Kidney capillary endothelial cell (primary cell): ENCODE measurements at places on chromosomes 2 and 18.

GRCh38 chr2:216023055-216023648 is 9.8 kb upstream of the MREG start:
- DNase-seq, result peak; percentile 52

DNA sequence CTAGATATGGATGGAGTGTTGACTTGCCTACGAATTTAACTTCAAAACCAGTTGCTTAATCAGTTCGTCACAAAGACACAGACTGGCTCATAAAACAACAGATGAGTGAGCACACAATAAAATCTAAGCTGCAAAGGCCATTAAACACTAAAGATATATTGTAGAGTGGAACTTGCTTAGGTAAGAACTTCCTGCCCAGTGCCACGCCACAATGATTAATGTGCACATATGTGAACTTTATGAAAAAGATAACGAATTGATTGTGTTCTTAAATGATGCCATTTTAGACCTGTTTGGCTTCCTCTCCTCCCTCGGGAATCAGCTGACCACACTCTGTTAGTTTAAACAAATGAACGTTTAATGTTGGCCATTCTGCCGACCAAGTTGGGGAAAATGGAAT is 2031.3 kb upstream of the CELF4 start:
- no peak for DNase-seq

DNA sequence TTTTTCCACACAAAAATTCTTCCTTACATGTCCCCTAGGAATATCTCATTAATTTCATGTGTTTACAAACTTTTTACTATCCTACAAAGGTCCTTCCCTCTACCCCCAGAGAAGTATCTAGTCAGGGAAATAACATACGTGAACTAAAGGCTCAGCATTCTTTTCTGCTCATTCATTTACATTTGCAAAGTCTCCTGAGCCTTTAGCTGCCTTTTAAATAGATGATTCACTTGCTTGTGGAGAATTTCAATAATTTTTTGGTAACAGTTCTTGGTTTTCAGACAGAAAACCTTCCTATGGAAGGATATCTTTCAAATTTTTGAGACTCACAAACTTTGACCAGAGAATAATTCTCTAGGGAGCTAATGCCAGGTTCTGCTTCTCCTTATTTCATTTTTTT is 81.5 kb upstream of the RMDN2 start:
- no peak for DNase-seq

DNA sequence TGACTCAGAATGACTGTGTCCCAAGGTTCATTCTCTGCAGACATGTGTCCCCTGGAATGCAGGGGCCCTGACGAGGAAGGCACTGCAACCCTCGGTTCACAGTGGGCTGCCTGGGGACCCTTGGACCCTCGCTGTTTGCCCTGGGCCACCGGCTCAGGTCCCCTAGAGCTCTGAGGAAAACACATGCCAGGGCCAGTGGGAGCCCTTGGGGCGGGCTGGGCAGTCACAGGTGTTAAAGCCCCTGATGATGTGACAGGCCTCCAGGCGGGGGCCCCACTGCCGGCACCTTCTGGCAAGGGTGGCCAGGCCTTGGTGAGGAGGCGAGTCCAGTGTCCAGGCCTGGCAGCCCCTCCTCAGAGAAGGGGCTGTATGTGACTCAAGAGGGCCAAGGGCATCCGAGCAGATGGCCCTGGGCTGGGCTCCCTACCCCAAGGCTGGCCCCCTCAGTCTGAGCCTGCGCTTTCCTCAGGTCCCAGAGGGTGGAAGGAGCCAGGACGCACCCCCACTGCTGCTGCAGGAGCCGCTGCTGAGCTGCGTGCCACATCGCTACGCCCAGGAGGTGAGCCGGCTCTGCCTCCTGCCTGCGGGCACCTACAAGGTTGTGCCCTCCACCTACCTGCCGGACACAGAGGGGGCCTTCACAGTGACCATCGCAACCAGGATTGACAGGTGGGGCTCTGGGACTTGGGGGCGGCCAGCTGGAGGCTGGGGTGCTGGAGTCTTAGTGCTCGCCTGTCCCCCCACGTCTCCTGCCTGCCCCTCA is 11.1 kb downstream of the CAPN10 start:
- DNase-seq, result no peak

DNA sequence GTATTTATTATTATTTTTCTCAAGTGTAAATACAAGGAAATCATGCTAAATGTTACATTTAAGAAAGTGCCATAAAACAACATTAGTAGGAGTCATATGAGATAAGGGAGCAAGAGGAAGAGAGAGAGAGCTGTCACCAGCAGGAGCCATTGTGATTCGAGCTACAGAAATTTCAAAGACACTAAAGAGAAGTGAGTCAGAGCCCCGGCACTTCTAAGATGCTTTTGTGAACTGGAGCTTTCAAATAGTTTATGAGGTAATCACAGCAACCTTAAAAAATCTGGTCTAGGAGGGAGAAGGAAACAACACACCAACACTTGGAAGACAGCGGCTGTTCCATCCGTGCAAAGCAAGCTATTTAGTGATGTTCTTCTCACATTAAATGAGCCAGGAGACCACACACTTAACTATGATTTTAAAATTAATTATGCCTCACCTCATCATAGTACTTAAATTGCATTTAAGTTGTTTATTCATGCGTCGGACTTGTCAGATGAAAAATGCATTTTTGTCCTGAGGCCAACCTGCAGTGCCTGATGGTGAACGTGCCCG is 382.7 kb upstream of the SALL3 start:
- DNase-seq, result peak; percentile 26

DNA sequence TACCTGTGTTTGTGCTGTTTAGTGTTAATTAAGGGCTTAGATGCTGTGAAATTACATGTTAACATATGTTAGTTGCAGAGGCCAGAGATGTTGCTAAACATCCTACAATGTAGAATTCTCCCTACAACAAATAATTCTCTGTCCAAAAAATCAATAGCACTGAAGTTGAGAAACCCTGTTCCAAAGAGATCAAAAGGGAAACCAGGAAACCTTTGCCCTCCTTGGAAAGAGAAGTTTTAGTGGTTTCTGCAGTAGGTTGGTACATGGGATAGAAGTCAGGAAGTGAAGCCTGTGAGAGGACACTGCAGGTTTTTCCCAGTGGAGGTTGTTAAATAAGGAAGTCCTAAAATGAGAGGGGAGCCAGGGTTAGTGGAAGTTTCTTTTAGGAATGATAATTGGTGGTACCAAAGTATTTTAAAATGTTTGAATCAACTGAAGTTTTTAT is 6.3 kb upstream of the RMDN2 start:
- no peak for DNase-seq

- no peak for DNase-seq
These were observed 51.2 kb upstream of the RTN4 start for GRCh38 chr2:55101466-55101865.

GRCh38 chr2:47636596-47637264 is 146.2 kb upstream of the MSH6 start:
- no peak for DNase-seq

DNA sequence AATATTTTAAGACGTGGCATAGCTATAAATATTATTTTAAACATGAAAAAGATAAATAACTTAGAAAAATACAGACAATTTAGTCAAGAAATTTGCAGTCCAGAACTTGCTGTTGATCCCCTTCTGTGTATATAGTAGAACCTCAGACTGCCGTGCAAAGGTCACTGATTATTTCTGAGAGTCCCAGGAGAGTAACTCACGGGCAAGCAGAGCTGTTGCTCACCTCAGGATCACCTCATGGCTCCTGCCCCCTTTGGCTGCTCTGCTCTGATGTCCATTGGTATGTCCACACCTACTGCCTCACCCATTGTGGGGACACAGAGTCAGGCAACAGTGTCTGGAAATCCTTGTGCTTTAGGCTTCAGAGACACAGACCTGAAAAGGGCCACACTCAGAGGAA is 392.9 kb upstream of the CELF4 start:
- DNase-seq, result no peak

- no peak for DNase-seq
These were observed 11.5 kb downstream of the DNMT3A start for GRCh38 chr2:25330273-25330672.

GRCh38 chr2:173716458-173717052 is 248.6 kb downstream of the SP3 start:
- DNase-seq, result no peak

DNA sequence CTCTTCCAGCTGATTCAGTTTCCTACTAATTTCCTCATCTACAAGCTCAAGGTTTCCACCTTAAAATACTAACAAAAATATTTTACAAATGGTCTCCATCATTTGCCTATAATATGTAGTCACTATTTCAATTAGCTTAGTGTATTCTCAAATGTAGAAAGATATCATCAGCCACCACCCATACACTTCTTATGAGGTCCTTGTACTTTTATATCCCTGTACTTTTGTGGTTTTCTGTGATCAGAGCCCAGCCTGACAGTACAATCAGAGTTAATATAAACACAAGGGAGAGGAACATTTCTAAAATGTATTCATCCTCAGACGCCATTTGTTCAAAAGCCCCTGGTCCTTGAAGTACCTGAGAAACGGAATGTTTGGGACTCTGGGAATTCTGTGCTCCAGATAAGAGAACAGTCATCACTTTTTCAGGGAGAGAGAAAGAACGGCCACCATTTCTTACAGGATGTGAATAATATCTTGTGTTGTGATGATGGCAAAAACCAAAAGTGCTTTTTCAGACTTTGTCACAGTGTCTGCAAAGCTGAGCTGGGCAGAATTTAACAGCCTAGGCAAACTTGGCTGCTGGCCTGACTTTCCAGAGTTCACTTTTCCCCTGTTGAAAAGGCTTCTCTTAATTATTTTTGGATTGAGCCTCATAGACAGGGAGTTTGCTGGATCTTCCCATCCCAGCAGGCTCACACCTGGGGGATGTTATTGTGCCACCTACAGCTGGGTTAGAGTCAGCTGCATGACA is 361.7 kb upstream of the ACVR2A start:
- no peak for DNase-seq

DNA sequence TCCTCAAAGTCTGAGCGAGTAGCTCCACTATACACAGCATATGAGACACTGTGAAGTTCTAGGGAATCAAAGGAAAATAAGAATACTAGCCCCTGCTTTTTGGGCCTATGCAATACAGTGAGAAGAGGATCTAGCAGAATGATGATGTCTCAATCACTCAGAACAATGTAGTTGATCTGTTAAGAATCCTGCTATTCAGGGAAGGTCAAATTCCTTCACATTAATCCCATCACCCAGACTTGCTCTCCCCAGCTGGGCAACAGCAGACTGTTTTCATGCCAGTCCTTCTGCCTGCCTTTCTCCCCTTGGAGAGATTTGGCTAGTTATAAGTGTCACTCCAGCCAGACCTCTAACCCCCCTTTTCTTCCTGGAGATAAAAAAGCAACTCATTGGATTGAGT is 230.0 kb upstream of the EPHA4 start:
- no peak for DNase-seq

DNA sequence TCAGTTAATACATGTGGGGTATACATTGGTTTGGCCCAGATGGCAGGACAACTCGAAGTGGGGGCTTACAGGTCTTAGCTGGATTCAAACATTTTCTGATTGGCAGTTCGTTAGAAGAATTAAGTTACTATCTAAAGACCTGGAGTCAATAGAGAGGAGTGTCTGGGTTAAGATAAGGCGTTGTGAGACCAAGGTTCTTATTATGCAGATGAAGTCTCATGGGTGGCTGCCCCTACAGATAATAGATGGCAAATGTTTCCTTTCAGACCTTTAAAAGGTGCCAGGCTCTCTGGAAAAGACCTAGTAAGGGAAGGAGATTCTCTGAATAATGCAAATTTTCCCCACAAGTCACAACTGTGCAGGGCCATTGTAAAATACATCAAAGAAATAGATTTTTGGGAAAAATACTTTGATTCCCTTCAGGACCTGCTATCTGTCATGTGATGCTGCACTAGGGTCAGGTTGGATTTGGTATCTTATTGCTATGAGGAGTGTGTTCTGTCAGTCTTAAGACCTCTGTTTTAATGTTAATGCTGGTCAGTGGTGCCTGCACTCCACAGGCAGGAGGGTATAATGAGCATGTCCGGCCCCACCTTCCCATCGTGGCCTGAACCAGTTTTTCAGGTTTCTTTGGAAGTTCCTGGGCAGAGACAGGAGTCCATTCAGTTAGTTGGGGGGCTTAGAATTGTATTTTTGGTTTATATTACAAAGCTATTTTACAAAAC is 14.3 kb upstream of the MC5R start:
- DNase-seq, result no peak

GRCh38 chr2:10380048-10380926 is 67.8 kb downstream of the ODC1 start:
- no peak for DNase-seq

DNA sequence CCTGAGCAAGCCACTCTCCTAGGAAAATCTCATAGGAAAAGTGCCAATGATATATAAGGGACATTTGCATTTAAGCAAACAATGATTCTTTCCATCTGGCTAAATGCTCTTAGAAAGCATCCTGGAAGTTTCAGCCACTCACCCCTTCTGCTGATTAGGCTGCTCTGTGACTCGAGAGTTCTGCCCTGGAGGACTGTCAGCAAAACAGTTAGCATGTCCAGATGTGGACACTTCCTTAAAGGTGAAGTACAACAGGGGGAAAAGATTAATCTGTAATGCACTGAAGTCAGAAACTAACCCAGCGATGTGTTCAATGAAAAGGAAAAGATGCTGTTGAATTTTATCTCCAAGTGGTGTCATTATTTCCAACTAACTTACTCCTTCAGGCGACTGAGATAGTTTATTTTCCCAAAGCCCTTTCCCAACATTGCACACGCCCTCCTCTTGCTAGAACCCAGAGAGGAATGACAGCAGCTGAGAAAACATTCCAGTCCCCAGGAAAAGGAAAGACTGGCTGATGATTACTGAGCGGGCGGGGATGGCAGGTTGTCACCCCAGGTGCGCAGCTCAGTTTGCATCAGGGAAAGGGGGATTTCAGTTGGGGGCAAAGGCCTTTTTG is 214.0 kb downstream of the SS18 start:
- DNase-seq, result no peak

DNA sequence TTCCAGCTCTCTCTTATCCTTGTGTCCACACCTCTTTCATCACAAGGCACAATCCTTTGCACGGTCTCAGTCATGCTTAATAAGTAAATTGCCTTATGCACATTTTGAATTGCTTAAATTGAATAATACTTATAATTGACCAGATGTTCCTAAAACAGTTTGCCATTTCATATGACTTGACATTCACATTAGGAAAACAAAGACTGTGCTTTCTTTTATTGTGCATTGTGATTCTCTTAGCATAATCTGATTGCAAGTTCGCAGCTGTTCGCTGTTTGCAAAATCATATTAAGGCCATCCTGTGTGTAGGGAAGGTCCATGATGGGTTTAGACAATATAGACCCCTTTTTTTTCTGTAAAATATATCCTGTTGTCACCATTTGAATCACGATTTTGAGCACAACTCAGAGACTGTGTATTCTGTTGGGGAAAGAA is 75.6 kb downstream of the RNF144A start:
- no peak for DNase-seq
